Natural killer cell treated with Interleukin-12 subunit alpha and Interleukin-12 subunit beta and Interleukin-15 and Interleukin-18, amount 100 ng/mL, for 72 hours (primary cell): ENCODE measurements at places on chromosomes 3 and 15.
A peak's percentile ranks its signal among the peaks of the same experiment; 100 is the strongest.

DNA sequence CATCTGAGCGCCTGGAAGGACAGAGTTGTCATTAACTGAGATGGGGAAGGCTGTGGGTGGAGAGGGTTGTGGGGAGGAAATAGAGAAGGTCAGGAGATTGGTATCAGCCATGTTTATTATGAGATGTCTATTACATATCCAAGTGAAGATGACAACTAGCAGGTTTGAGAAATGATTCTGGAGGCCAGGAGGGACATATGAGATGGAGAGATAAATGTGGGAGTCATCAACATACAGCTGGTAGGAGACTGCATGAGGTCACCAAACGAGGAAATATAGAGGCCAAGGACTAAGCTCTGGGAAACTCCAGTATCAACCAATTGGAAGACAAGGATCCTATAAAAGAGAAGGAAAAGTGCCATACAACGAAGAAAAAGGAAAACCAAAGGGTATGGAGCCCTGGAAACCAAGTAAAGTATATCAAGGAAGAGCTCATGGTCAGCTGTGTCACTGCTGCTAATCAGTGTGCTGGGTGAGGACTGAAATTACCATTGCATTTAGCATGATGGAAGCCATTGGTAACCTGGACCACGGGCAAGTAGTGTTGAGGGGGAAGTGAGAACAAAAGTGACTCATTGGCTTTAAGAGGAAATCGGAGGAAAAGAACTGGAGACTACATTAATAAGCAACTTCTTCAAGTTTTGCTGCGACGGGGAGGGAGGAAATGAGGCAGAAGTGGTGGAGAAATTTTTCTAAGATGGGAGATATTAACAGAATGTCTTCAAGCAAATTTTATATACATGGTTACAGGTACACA lies 14.0 kb upstream of the UACA start:
- DNase-seq: no peak
- no peak overlapping the region for H3K4me3 ChIP-seq
- no peak overlapping the region for H3K27ac ChIP-seq
- no peaks in the 10 kb centered on the region for H3K36me3 ChIP-seq
- no peaks in the 10 kb centered on the region for H3K4me1 ChIP-seq

- DNase-seq: no peak
- peaks cover 5% of the 10 kb centered on the region for H3K4me1 ChIP-seq
- H3K27ac ChIP-seq: no peak overlapping the region
- no peak overlapping the region for H3K4me3 ChIP-seq
- H3K36me3 ChIP-seq: peaks cover 42% of the 10 kb centered on the region
These were observed 58.6 kb upstream of the ZBED2 start for GRCh38 chr3:111653766-111654165.

GRCh38 chr15:41258750-41259471 lies 27.8 kb downstream of the CHP1 start:
- H3K27me3 ChIP-seq: no peaks in the 10 kb centered on the region
- H3K36me3 ChIP-seq: peaks cover 2% of the 10 kb centered on the region
- H3K27ac ChIP-seq: no peak overlapping the region
- H3K4me3 ChIP-seq: no peak overlapping the region
- no peak for DNase-seq

GRCh38 chr15:62599791-62600777 lies 435.0 kb upstream of the C2CD4B start:
- no peak overlapping the region for H3K27ac ChIP-seq
- no peak for DNase-seq
- no peaks in the 10 kb centered on the region for H3K4me1 ChIP-seq
- H3K27me3 ChIP-seq: peaks cover 39% of the 10 kb centered on the region
- no peak overlapping the region for H3K4me3 ChIP-seq

GRCh38 chr3:37295925-37296324 lies 121.5 kb upstream of the LRRFIP2 start:
- DNase-seq: no peak
- peaks cover 37% of the 10 kb centered on the region for H3K36me3 ChIP-seq
- peak overlapping the region; percentile 89 for H3K27ac ChIP-seq
- H3K27me3 ChIP-seq: no peaks in the 10 kb centered on the region

DNA sequence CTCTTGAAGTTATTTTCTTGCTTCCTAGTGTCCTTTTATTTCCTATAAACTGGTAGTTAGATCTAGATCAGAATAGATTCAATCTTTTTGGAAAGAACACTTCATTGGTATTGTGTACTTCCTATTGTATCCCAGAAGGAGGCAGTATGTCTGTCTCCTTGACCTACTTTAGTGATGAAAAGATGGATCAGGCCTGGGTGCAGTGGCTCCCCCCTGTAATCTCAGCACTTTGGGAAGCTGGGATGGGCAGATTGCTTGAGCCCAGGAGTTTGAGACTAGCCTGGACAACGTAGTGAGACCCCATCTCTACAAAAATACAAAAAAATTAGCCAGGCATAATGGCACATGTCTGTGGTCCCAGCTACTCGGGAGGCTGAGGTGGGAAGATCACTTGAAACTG lies 12.0 kb downstream of the BSN start:
- no peaks in the 10 kb centered on the region for H3K4me1 ChIP-seq
- H3K4me3 ChIP-seq: no peak overlapping the region
- peaks cover 16% of the 10 kb centered on the region for H3K27me3 ChIP-seq
- no peak for DNase-seq
- no peak overlapping the region for H3K27ac ChIP-seq

- DNase-seq: no peak
- no peak overlapping the region for H3K27ac ChIP-seq
- H3K36me3 ChIP-seq: no peaks in the 10 kb centered on the region
- H3K4me3 ChIP-seq: no peak overlapping the region
- no peaks in the 10 kb centered on the region for H3K27me3 ChIP-seq
These were observed 176.7 kb upstream of the PDZRN3 start for GRCh38 chr3:73801444-73801843.

DNA sequence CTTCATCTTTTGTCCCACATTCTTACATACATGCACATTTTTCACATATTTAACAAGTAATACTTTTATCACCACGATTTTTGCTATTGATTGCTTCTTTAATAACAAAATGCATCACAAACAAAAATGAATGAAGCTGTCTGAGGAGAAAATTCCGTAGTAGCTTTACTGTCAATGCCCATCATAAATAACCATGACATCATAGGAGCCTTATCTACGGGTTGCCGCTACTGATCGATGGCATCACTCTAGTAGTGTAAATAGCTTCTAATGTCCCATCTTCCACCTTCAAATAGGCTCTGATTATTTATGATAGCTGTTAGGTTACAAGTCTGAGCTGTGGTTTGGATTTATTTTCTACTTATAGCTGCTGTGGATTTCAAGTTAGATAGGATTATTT lies 323.4 kb downstream of the MECOM start:
- H3K4me1 ChIP-seq: no peaks in the 10 kb centered on the region
- H3K4me3 ChIP-seq: no peak overlapping the region
- no peaks in the 10 kb centered on the region for H3K27me3 ChIP-seq
- H3K36me3 ChIP-seq: no peaks in the 10 kb centered on the region
- DNase-seq: no peak

DNA sequence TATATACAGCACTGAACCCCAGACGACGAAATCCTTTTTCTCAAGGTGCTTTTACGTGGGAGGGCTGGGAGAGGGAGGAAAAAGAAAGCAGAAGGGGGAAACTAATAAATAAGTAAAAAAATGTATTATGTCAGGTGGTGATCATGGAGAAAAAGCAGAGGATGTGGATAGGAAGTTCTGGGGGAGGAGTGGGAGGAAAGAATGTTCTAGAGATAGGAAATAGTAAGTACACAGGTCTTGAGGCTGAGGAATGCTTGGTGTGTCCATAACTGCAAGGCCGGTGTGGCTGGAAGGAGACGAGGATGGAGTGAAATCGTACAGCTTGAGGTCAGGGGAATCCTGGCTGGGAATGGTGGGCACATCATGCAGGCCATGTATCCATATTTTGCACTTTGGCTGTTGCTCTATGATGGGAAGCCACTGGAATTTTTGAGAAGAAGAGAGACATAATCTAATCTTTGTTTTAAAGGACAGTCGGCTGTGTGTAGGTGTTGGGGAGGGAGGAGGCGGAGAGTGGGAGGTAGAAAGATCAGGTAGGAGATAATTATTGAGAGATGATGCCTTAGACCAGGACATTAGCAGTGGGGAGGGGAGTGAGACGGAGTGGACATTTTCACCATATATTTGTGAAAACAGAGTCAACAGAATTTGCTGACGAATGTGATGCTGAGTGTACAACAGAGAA lies 1.8 kb upstream of the UBE2E2 start:
- peak overlapping the region; percentile 73 for H3K4me3 ChIP-seq
- peaks cover 32% of the 10 kb centered on the region for H3K27me3 ChIP-seq
- H3K36me3 ChIP-seq: peaks cover 10% of the 10 kb centered on the region
- peaks cover 23% of the 10 kb centered on the region for H3K4me1 ChIP-seq
- DNase-seq: no peak

DNA sequence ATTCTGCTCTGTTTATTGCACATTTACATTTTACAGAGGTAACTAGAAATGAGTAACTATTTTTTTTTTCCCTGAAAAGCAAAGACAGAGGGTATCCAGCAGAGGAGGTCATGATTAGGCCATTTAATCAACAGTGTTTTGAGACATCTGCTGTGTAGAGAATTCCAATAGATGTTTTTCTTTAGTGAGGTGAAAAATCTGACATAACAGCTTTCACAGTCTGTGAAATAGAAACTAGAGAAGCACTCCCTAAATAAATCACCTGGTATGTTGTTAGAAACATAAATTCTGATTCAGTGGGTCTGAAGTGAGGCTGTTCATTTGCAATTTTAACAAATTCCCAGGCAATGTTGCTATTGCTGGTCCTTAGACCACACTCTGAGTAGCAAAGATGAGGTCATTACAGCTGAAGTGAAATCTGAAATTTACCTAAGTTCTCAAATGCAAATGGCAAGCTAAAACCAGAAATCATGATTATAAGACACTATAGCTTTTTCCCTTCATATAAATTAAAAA lies 329.2 kb upstream of the LRRC3B start:
- peaks cover 4% of the 10 kb centered on the region for H3K36me3 ChIP-seq
- DNase-seq: no peak
- no peak overlapping the region for H3K4me3 ChIP-seq
- no peaks in the 10 kb centered on the region for H3K27me3 ChIP-seq

GRCh38 chr3:129612534-129613366 lies 6.3 kb upstream of the PLXND1 start:
- H3K4me1 ChIP-seq: peaks cover 22% of the 10 kb centered on the region
- H3K27me3 ChIP-seq: peaks cover 8% of the 10 kb centered on the region
- DNase-seq: no peak
- H3K36me3 ChIP-seq: no peaks in the 10 kb centered on the region

- H3K36me3 ChIP-seq: no peaks in the 10 kb centered on the region
- no peak overlapping the region for H3K27ac ChIP-seq
- peaks cover 14% of the 10 kb centered on the region for H3K4me1 ChIP-seq
- H3K4me3 ChIP-seq: no peak overlapping the region
These were observed 7.4 kb upstream of the CCDC54 start for GRCh38 chr3:107369791-107370190.

- DNase-seq: no peak
- no peak overlapping the region for H3K4me3 ChIP-seq
These were observed 369.1 kb downstream of the RBMS3 start for GRCh38 chr3:29649815-29650547.

DNA sequence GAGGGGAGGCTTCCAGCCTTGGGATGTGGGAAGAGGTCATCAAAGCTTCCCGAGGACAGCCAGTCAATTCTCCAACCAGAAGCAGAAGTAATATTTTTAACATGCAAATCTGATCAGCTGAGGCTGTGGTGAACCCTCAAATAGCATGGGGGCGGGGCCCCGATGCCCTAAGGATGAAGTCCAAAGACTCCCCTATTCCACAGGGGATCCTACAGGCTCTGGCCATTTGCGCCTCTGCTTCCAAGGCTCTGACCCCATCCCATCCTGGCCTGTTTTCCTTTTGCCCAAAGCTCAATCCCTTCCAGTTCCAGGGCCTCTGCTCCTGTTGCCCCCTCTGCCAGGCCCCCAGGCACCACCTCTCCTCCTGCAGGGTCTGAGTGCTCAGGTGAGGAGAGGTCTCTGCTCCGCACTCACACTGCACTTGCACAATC lies 6.7 kb upstream of the CSK start:
- peak overlapping the region; percentile 100 for H3K27ac ChIP-seq
- DNase-seq: peak; percentile 25
- no peak overlapping the region for H3K4me3 ChIP-seq
- H3K4me1 ChIP-seq: peaks cover 48% of the 10 kb centered on the region

DNA sequence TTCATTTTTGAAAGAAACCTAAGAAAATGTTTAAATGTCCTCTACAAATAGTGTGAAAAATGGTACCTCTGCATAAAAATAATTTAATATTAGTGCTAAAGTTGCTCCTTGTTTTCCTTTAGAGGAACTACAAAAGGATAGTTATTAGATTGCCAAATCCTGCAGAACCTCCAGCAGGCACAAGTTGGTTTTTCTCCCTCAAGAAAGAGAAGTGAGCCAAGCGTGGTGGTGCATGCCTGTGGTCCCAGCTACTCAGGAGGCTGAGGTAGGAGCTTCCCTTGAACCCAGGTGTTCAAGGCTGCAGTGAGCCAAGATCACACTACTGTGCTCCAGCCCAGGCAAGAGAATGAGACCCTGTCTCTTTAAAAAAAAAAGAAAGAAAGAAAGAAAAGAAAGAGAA lies 85.1 kb upstream of the TSEN2 start:
- H3K27ac ChIP-seq: no peak overlapping the region
- DNase-seq: no peak
- peaks cover 26% of the 10 kb centered on the region for H3K27me3 ChIP-seq
- H3K36me3 ChIP-seq: no peaks in the 10 kb centered on the region

DNA sequence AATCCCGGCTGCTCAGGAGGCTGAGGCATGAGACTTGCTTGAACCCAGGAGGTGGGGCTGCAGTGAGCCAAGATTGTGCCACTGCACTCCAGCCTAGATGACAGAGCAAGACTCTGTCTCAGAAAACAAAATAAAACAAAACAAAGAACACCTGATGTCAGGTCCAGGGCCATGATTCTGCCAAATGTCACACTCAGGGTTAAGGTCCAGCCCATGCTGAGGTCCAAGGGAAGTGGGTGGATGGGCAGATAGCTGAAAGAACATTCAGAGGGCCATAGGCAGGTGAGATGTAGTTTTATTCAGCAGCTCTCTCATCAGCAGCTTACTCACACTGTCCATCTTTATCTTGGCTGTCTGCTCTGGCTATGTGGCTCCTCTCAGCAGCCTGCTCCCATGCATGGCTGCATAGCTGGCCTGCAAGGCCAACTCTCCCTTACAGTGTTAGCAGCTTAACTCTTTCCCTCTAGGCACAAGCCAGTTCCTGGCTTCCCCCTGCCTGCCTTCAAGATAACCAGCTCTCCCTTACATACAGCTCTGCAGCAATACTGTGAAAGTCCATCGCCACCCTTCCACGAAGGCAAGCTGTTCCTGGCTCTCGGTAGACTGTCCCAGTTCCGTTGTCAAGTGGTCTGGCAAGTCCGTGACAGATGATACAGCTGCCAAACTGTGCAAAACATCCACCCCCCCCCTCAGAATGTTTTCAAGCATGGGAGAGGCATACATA lies 62.4 kb upstream of the SIAH2 start:
- H3K4me1 ChIP-seq: no peaks in the 10 kb centered on the region
- no peaks in the 10 kb centered on the region for H3K36me3 ChIP-seq
- no peak for DNase-seq
- peaks cover 13% of the 10 kb centered on the region for H3K27me3 ChIP-seq
- no peak overlapping the region for H3K4me3 ChIP-seq
- no peak overlapping the region for H3K27ac ChIP-seq

- no peaks in the 10 kb centered on the region for H3K4me1 ChIP-seq
- H3K4me3 ChIP-seq: no peak overlapping the region
- no peak overlapping the region for H3K27ac ChIP-seq
- H3K27me3 ChIP-seq: peaks cover 46% of the 10 kb centered on the region
- no peaks in the 10 kb centered on the region for H3K36me3 ChIP-seq
These were observed 16.1 kb upstream of the TFG start for GRCh38 chr3:100693225-100693624.
